ENCODE measurements at places on chromosomes 1 and 21.

- no peak for DNase-seq
Measured at GRCh38 chr1:230758709-230759368, 11.7 kb downstream of the CAPN9 start.

GRCh38 chr1:157831968-157832626 lies 9.5 kb downstream of the CD5L start:
- DNase-seq = no peak

GRCh38 chr1:19308509-19308907 lies 3.4 kb downstream of the AKR7A2 start:
- DNase-seq = no peak

DNA sequence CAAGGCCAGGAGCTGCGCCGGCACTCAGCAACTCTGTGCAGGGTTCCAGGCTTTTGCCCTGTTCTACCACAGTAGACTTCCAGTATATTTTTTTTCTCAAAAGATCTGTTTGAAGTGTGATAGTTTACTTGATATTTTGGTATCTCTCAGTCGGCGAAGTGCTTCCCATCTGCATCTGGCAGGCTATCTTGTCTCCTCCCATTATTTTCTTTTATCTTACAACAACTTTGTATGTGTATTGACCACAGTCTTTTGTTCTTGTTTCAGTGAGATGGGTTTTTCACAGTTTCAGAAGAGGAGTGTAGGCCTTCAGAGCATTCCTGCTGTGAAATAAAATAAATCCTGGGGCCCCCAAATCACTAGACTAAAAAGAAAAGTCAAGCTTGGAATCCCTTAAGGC lies 292.9 kb downstream of the PTGER3 start:
- DNase-seq = no peak

- no peak for DNase-seq
Measured at GRCh38 chr21:28207436-28208173, 785.1 kb downstream of the LTN1 start.

DNA sequence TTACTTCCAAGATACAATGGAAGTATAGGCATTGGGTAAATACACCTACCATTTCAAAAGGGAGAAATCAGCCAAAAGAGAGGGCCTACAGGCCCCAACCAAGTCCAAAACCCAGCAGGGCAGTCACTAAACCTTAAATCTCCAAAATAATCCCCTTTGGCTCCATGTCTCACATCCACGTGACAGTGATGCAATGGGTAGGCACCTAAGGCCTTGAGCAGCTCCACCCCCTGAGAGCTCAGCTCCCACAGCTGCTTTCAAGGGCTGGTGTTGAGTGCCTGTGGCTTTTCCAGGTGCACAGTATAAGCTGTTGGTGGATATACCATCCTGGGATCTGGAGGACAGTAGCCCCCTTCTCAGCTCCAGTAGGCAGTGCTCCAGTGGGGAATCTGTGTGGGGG lies 72.5 kb downstream of the UROD start:
- DNase-seq = no peak

GRCh38 chr1:48741380-48741779 lies 35.3 kb downstream of the BEND5 start:
- DNase-seq = no peak

DNA sequence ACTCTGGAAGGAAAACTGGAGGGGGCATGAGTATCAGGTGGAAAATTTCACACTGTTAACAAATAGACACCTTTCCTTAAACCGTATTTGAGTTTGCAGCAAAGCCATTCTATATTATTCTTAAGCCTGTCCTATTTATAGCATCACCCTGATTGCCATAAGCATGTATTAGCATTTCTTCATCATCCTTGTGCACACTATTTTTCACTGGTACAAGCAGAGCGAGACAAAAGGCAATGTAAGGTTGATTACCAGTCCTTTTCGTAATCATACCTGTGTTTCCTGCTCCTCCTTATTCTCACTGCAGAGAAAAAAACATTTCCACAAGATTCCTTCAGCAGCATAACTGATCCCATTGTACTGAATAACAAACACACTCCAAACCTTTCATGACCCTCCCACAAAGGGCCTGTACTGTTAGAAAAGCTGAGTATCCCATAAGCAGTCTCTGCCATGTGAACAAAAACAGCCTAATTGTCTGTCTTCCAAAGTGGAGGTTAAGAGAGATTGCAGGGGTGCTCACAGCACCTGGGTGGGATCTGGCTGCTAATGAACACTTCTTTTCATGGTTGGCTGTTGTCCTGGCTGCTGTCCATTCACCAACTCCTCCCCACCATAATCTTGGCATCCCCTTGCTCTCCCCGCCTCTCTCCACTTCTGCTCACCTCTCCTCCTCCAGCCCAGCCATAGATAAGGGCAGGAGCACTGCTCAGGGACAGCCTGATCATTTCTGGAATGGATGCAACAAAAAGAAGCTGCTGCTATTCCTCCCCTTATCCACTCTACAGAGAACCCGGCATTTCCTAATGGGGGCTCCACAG lies 30.4 kb downstream of the VTCN1 start:
- DNase-seq = no peak

DNA sequence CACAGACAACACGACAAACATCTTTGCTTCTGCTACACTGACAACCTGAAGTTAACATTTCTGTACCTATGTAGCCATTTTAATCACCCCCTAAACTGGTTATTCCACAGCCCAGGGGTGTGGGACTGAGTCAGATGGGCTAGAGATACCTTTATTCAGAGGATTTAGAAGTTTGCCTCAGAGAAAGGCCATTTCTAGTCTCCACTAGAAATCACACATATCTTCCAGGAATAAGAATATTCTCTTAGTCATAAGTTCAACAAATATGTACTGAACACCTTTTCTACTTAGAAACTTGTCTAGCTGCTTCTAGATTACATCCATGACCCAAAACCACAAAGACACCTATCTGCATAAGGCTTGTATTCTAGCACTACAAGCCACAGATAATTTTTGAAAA lies 38.8 kb downstream of the ERG start:
- DNase-seq = no peak

DNA sequence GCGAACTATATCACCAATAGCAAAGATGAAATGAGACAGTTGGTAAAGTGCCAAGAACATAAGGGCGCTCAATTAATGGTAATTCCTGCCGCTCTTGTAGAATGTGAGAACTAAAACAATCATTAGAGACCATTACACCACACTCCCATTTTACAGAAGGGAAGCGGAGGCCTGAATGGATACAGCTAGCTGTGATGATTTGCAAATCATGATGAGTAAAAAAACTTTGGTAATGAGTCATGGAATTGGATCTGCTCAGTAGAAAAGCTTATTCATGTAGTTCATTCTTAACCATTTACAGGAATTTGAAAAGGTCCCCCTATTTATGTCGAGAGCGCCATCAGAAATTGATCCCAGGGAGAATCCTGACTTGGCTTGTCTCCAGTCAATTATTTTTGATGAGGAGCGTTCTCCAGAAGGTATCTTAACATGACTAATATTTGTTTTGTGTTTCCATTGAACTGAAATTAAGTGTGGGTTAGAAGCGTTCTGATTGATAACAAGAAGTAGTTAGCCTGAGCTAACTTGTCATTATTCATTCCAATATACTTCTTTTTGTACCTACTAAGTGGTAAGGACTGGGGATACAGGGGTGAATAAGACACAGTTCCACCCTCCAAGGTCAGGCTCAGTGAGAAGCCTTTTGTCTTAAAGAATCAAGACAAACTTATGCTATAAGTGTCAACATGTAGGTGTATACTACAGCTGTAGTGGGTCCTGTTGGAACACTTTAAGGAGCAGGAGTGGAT lies 812 bp downstream of the TTC4 start:
- no peak for DNase-seq

DNA sequence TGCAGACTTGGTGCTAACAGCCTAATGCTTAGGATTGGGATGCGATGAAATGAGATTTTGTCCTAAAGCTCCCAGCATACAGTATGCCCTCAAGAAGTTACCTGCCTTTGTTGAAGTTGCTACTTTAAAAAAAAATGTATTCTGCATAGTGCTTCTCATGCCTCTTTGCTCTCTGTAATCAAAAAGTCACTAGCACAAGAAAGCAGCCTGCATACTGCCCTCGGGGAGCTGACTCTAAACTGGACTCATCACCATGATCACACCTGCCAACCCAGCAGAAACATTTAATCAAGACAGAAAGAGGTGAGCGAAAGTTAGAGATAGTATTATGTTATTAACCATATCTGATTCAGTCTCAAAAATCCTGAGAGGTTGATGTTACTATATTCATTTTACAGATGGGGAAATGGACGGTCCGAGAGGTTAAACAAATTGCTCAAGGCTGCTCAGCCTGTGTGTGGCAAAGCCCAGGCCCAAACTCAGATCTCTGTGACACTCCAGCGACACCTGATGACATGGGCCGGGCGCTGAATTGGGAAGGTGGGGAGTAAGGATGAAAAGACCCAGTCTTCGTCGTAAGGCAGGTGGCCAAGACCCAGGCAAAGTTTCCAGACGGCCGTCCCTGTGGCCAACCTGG lies 1.1 kb downstream of the BATF3 start:
- no peak for DNase-seq

DNA sequence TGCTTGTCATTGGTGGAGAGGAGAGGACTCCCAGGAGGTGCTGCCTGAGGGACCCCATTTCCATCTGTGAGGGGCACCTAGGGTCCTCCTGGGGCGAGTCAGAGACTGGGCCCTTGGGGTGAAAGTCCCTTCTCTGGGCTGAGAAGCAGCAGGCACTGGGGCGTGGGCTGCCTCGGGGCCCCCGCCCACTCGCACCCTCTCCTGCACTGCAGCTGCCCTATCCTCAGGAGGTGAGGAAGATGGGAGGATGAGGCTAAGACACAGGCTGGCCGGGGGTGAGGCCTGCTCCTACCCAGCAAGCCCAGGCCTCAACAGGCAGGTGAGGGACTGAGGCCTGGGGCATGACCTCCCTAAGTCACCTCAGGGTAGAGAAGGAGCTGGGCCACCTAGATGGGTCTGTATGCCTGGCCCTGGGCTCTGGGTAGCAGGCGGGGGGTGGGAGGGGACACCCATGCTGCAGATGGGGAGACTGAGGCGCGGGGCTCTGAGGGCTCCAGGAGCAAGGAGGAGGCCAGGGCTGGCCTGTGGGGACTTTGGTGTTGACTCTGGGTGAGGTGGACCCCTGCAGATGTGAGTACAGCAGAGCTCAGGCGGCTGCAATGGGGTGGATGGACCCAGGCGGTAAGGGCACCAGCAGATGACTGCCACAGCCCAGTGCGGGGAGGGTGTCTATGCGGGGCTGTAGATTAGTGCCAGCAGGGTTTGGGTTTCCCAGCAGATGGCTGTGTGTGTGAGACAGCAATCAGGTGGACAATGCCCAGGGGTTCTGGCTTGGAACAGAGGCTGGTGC lies 10.4 kb upstream of the ZNF669 start:
- DNase-seq = no peak

- DNase-seq = no peak
Measured at GRCh38 chr21:45177039-45177438, 102.7 kb downstream of the ADARB1 start.

GRCh38 chr1:230230948-230231773 lies 164.1 kb downstream of the GALNT2 start:
- DNase-seq = no peak

GRCh38 chr1:172512591-172512990 lies 20.4 kb upstream of the SUCO start:
- no peak for DNase-seq

DNA sequence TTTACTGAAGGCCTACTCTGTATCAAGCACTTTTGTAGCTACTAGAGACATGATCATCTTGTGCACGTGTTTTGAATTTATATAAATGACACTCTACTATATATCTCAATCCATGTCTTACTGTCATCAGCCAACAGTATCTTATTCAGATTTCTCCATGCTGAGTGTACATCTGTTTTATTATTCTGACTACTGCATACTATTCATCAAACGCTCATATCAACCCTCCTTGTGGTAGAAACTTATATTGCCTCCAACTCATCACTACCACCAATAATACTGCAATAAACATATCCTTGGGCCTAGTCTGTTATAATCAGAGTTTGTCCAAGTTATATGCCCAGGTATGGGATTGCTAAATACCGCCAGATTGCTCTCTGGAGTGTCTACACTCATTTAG lies 81.6 kb upstream of the IRF2BP2 start:
- DNase-seq = peak; percentile 9

DNA sequence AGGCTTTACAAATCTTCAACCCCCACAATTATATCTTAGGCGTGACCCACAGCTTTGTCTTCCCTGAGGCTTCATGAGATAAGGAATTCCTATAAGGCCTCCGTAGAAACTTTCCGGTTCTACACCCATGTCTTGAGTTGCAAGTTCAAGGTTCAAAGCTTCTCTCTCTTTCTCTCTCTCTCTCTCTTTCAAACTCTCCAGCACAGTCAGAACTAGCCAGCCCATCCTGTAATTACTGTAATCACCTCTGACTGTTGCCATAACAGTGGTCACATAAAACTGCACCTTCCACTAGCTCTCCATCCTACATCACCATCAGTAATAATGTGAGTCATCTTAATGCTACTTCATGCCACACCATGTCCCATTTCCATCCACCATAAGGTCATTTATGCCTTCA lies 90.0 kb upstream of the NFASC start:
- no peak for DNase-seq

DNA sequence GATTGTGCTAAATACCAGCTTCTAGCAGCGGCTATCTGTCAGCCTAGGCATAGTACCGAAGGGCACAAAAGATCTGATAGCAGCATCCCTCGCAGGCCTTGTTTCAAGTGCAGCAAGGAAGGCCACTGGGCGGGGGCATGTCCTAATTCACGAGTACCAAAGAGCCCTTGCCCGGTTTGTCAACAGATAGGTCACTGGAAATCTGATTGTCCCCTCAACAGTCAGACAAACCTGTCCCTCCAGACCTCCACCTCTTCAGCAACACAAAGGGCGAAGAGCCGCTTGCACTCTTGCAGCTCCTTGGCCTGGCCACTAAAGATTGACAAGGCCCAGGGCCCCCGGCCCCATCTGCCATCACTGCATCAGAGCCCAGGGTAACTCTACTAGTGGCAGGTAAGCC lies 22.7 kb upstream of the CA6 start:
- no peak for DNase-seq

DNA sequence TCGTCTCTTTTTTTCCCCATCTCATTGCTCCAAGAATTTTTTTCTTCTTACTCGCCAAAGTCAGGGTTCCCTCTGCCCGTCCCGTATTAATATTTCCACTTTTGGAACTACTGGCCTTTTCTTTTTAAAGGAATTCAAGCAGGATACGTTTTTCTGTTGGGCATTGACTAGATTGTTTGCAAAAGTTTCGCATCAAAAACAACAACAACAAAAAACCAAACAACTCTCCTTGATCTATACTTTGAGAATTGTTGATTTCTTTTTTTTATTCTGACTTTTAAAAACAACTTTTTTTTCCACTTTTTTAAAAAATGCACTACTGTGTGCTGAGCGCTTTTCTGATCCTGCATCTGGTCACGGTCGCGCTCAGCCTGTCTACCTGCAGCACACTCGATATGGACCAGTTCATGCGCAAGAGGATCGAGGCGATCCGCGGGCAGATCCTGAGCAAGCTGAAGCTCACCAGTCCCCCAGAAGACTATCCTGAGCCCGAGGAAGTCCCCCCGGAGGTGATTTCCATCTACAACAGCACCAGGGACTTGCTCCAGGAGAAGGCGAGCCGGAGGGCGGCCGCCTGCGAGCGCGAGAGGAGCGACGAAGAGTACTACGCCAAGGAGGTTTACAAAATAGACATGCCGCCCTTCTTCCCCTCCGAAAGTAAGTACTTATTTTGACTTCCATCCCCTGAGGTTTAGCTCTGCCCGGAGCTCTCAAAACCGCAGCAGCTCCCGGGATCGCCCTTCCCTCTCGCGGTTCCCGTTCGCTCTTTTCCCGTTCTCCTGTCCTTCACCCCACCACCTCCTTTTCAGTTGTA lies 1.5 kb downstream of the TGFB2 start:
- DNase-seq = peak; percentile 39

All from KBM-7 (cell line).